ENCODE measurements at places on chromosomes 1 and 21.

DNA sequence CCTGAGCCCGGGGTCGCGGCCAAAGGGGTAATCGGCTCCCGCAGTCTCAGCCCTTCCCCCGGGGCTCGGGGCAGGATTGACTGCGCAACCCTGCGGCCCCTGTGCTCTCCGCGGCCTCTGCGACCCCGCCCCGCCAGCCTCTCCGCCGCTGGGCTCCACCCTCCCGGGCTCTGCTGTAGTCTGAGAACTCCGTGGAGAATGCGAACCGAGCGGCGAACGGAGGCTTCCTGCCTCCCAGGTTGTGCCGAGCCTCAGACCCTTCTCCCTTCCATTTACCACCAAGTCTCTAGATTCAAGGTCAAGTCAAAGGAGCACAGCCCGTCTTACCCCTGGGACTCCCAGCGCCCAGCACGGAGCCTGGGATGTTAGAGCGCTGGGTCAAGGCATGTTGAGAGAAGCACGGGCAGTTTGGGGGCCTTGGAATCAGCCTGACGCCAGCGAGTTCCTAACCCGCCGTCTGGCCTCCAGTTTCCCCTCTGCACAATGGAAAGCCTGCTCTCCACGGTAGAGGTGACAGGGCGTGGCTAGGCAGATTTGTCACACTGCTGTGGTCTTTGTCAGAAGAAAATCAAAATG is 3.0 kb downstream of the ATP2B4 start:
- peak; percentile 25 for DNase-seq

GRCh38 chr21:34936883-34937563 is 112.1 kb downstream of the RUNX1 start:
- DNase-seq, result no peak

- DNase-seq, result no peak
Measured at GRCh38 chr1:108703939-108704338, 8.8 kb upstream of the FNDC7 start.

GRCh38 chr1:145891143-145891542 is 5.5 kb upstream of the ANKRD35 start:
- DNase-seq, result no peak

GRCh38 chr1:59116920-59117542 is 179.9 kb upstream of the FGGY start:
- DNase-seq, result no peak

GRCh38 chr21:45465105-45465504 is 60.1 kb downstream of the COL18A1 start:
- no peak for DNase-seq

- no peak for DNase-seq
Measured at GRCh38 chr1:232655028-232655745, 25.3 kb upstream of the SIPA1L2 start.

DNA sequence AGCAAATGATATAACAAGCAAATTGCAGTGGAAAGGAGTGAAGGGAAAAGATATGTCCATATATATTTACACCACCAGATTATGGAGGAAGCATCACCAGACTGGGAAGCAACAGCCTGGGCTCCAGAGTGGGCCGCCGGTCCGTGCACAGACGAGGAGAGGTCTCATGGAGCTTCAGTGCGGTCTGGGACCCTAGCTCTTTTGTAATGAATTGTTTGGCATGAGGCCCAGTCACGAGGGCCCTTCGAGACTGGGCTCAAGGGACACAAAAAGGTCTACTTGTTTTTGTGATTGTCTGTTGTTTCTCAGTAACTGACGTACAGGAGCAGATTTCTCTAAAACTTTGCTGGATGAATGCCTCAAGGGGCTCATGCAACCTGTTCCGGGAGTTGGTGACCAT is 12.9 kb upstream of the STUM start:
- no peak for DNase-seq

DNA sequence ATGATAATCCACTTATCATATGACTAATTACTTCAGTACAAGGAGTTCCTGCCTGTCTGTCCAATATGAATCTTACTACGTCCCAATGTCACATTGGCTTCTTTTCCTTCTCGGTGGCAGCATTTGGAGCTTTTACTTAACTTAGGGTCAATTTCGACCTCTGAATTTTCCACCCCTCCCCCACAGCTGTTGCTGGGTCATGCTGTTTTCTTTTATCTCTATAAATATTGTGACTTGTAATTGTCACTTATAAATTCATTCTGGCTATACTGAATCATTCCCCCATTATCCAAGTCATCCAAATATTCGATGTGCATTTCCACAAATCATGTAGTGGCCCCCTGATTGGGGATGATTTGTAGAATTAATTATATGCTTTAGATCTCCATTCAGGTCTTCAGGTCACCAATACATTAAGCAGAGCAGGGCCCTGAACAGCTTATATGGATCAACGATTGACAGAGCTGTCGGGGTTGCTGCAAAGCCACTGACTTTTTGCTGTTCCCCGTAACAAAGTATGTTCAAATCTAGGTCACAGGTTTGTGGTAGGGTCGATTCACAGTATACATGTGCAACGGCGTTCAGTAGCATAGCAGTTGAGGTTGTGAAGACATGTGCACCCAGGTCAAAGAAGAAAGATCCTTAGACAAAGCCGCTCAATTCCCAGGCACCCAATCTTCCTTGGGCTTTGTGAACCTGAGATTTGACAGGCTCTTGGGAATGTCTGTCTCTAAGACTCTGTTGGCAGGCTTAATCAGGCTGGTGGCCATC is 18.3 kb upstream of the RNU1-4 start:
- DNase-seq, result no peak

- no peak for DNase-seq
Measured at GRCh38 chr1:108140936-108141335, 59.2 kb downstream of the SLC25A24 start.

DNA sequence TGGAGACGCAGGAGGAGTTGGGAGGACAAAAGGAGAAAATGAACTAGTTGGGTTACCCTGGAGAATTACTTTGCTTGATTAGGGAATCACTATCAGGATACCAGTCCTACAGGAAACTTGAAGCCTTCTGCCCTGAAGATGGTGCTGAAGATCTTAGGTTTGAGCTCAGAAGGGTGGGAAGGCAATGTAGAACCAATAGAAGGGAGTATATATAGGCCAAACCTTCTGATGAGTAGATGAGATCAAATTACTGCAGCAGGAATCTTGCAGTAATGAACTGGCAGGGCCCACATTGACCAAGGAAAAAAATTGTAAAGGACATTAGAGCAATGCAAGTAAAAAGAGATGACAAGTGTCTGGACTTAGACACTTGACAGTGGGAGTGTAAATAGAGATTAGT is 116.3 kb upstream of the CACYBP start:
- no peak for DNase-seq

DNA sequence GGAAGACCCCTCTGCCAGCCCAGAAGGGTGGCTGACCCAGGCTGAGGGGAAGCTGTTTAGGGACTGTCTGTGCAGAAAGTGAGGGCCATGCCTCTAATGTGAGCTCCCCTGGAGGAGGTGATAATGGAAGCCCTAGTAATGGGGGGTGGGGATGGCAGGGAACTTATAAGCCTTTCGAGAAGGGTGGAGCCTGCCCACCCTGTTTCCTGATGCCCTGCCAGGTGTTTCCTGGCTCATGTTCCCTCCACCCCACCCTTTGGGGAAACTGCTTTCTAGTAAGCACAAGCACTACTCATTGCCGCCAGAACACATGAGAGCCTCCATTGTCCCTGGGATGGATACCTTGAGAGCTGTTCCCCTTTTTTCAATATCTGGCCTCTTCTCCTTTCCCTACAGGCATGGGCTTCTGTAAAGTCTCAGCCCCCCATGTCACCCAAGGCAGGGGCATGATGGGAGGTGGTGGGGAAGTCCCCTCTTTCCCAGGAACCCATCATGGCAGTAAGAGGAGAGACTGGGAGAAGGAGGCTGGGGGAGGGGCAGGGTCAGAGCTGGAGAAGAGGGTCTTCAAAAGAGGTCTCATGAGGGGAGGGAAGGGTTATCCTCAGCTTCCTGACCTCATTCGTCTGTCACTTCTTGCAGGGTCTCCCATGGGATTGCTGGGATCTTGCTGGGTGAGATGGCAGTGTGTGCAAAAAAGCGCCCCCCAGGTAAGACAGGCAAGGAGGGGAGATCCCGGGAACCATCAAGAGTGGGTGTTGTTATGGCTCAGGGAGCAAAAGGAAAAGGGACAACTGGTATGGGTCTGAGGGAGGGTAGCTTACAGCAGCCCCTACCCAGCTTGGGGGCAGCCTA is 2.4 kb downstream of the ATP8B2 start:
- no peak for DNase-seq
